ENCODE measurements at places on chromosomes 5 and 9.
A peak's percentile ranks its signal among the peaks of the same experiment; 100 is the strongest.

DNA sequence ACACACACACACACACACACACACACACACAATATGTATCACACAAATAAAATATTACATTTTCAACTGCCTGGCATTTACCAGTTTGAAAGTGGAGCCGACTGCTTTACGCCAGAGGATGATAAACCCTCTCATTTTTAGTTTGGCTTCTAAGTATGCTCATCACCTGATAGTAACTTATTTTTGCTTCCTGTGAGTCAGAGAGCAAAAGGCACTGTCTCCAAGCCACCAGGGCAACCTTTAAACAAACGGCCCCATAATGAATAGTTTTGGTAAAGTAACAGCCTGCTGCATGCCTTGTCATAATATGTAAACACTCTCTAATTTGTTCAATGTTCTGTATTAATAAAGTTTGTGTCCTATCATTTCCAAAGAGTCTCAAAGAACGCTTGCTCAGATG, 26.9 kb downstream of the KLF4 start:
- DNase-seq: no peak

- no peak for DNase-seq
These were observed 232.2 kb downstream of the SYK start for GRCh38 chr9:91033797-91034196.

DNA sequence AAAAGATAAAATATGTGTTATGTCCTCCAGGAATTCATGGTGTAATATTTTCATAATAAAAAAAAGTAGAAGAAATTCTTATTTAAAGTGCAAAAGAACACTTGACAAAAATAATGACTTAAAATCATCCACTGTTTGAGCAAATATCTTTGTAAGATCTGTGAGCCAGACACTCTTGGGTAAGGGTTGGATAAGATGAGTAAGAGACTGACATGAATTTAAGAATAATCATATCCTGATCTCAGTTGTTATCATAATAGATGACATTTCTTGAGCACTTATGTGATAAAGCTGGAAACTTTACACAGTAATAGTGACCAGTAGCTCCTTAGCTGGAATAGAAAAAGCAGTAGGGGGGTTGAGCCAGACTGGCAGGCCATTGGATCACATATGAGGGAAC, 40.0 kb upstream of the ADRB2 start:
- no peak for DNase-seq

DNA sequence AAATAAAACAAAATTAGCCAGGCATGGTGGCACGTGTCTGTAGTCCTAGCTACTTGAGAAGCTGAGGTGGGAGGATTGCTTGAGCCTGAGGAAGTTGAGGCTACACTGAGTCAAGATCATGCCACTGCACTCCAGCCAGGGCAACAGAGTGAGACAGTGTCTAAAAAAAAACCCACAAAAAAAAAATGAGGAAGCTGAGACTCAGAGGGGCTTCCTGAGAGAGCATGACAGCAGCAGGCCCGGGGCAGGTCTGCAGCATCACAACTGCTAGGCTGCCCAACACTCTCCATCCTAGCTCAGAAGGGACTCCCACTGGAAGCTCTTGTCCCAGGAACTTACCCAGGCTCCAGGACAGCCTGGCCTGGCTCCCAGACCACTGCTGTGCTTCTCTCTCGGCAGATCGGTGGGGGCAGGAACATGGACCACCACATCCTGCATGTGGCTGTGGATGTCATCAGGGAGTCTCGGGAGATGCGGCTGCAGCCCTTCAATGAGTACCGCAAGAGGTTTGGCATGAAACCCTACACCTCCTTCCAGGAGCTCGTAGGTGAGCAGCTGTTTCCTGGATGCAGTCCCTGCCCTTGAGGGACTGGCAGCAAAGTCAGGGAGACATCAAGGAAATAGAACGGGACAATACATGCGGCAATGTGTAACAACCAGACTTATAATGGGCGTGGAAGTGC, 19.1 kb downstream of the PTGS1 start:
- no peak for DNase-seq

DNA sequence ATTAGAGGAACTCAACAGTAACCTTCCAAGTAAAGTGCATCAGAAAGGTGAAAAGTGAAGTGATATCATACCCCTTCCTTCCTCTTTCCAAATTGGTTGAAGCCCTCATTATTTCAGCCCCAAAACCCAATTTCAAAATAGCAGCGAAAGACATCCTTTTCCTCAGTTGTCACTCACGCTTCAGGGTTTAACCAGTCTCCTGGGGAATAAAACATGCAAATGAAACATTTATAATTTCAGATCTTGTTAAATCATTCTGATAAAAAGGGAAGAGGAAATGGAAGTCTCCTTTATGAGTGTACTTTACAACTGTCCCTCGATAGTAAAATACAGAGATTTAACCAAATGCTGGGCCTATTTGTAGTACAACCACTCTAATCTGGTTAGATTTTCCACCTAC, 22.5 kb downstream of the TRPM6 start:
- no peak for DNase-seq

GRCh38 chr9:91191411-91192380, 170.0 kb downstream of the AUH start:
- no peak for DNase-seq

DNA sequence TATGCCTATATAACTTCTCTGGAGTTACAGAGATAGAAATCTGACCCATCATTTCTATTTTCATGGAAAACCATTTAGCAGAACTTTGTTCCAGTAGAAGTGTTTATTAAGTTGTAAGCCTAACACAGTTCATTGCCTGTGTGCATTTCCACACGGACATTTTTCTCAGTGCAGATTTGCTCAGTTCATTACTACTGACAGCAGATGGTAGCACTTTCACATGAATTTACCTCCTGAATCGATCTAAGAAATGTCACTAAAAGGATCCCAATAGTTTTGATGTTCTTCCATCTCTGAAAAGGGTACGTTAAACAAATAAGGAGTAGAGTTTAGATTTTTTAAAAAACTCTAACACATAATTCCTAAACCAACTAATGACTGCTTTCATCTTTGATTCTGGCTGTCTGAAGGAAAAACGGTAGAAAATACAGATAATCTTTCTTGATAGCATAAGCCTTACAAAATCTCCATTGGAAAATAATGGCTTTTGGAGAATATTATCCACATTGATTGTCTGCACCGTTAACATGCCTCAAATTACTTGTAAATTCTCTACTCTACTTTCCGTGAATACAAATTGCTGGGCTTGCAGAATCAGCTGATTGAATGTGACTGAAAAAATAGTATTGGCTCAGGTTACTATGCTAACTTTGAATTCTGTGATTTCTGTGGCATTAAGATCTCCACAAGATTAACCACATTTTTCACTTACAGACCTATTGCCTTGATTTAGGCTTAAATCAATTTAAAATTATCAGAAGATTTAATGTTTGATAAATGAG, 33.1 kb downstream of the RPS23 start:
- DNase-seq: no peak

- DNase-seq: no peak
These were observed 625.4 kb upstream of the EDIL3 start for GRCh38 chr5:85010014-85010562.

GRCh38 chr5:111756581-111757354, at the start of gene NREP:
NREP (minus strand) TSS chr5:111757194; CDS start chr5:111755772, 1,422 bp downstream.
- no peak for DNase-seq

- DNase-seq: no peak
These were observed 53.2 kb downstream of the TRIP13 start for GRCh38 chr5:945691-946551.

- DNase-seq: no peak
These were observed 68.7 kb downstream of the MRPS27 start for GRCh38 chr5:72251386-72251785.

DNA sequence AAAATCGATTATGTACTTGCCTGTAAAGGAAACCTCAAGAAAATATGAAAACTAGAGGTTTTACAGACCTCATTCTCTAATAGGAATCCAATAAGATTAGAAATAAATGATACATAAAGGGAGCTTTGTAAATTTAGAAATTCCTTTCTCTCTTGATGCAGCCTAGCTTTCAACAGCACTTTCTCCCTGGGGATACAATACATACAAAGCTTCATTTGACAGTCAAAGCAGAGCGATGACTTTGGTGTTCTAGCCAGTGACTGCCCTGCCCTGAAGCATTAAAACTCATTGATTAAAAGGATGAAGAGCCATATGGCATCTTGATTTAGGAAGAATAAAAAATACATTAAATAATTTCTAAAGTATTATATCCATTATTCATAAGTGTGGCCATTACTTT, 46.3 kb upstream of the GLIS3 start:
- DNase-seq: no peak

- DNase-seq: no peak
These were observed 1.5 kb downstream of the DNAJC21 start for GRCh38 chr5:34930870-34931269.

GRCh38 chr5:16461782-16462181, 3.8 kb downstream of the ZNF622 start:
- DNase-seq: peak; percentile 49

DNA sequence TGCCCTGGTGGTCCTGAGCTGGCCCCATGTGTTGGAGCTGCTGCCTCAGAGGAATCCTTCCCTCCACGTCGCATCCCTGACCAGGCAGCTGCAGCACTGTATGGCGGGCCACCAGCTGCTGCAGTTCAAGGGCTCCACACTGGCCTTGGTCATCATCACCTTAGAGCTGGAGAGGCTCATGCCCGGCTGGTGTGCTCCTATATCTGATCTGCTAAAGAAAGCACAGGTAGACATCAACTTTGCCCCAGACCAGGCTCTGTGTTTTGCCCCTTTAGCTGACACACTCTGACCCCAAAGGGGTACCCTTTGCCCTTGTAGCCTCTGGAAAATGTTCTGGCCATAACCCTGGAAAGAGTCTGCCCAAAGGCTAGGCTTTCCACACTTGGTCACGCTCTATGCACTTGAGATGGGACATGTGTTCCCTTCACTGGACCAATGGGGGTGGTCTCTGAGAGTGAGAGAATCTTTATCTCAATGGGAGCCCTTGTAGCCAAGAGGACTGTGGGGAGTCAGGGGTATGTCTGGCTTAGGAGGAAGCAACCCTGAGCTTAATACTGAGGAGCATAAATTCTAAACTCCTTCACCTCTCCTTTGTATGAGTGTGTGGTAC, 4.8 kb downstream of the CCNI2 start:
- no peak for DNase-seq

DNA sequence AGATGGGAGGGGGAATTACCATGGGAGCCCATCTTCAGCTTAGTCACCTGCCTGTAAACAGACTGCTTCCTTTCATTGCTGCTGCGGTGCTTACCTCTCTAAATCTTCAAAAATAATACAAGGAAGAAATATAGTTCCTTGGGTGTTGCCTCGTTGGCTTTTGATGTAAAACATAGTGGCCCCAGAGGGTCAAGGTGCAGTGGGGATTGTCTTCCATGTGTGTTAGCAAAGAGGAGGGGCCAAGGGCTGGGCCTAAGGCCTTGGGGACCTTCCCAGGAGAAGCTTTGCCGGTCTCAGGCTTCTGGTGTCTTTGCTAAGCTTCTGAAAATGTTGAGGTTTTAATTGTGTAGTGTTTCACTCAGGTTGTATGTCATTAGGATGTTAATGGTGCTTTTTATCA, 90.0 kb downstream of the PDE8B start:
- DNase-seq: no peak

- no peak for DNase-seq
These were observed 192.0 kb downstream of the PIK3R1 start for GRCh38 chr5:68407311-68408239.

DNA sequence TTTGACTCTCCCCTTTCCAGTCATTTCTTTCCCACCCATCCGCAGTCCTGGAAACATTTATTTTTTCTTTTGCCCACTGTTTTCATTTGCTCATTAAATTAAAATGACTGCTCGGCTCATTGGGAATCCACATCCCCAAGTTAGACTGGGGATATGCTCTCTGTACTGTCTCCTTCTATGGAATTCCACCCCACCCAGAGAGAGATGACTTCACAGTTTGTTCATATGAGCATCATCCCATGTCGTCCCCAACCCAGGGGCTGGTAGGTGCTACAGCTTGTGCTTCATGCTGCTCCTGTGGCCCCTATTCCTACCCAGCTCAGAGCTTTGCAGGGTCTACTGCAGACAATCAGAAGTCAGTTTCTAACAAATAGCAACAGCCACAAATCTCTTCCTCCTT, 16.5 kb upstream of the RARS1 start:
- no peak for DNase-seq

DNA sequence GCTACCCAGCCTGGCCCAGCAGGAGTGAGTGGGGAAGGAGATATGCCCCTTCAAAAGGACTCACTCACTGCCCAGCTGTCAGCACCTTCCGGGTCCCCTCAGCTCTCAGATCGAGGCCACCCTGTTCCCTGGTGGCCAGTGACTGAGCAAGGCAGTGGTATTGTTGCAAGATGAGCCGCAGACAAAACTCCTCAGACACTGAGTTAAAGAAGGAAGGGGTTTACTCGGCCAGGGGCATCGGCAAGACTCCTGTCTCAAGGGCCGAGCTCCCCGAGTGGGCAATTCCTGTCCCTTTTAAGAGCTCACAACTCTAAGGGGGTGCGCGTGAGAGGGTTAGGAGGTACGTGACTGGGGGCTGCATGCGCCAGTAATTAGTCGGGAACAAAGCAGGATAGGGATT, 9.7 kb upstream of the N4BP3 start:
- no peak for DNase-seq

DNA sequence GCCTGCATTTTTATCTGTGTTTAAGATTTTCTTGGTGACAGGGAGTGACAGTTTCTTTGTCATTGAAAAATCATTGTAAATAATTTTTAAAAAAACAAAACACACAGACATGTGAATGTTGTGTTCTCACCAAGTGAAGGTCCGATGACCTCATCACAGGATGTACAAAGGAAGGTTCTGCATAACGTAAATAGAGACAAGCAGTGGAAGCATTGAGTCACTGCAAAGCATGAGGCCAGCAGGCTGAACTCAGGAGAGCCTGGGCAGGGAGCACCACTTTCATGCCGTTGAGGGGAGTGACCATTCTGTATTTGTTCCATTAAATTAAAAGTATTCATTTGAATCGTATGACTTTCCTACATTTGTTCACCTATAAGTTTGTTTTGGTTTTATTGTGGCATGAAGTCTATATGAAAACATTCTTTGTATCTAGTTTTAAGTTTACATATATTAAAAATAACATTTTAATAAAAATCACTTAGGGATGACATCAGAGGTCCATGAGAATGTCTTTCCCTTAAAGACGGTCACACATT, 70.4 kb upstream of the TLE1 start:
- peak; percentile 54 for DNase-seq

GRCh38 chr9:79610019-79610631, 38.4 kb downstream of the TLE4 start:
- peak; percentile 74 for DNase-seq

DNA sequence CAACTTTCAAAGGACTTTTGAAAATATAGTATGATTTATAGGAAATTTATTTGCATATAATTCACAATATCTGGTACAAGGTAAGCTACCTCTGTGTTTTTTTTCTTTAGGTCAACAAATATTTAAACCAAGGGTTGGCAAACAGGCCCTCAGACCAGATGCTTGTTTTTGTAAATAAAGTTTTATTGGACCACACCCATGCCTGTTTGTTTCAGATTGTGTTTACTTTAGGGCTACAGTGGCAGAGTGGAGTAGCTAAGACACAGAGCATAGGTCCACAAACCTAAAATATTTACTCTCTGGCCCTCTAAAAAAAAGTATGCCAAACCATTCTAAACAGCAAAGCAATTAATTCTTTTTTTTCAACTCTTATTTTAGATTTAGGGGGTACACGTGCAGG, 119.7 kb upstream of the CCDC152 start:
- DNase-seq: no peak

Measured in AG09319 (cell line).